ENCODE measurements at places on chromosomes 4 and X.

GRCh38 chr4:186074189-186074588 lies 5.2 kb downstream of the TLR3 start:
- no peak for DNase-seq

DNA sequence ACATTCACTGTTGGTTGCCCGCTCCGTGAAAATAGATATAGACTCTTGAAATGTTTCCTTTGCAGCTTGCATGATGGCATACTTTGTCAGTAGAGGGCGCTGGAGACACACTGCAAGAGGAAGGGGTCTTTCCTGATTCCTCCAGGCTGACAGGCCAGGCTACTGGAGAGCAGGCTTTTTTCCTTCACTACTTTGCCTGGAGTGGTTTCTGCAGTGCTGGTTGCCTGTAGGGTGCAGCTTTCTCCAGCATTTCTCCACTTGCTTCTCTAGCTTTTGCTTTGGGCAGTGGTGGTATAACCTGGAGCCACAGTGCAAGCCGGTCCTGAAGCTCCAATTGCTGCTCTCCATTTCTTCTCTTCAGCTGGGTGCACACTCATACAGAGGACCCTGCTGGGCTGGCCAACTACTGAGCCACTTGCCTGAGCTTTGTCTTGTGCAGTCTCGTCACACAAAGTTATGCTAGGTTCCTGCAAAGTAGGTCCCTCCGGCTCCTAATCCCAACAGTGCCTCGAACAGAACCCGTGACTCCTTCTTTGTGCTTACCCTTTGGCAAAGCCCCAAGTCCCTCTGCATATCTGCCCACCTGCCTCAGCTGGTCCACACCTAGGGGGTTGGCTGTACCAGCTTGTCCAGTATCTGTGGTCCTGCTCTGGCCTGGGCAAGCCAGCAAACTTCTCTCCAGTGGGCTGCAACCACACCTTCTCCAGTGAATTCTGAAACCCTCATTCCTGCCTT lies 46.3 kb downstream of the RASSF6 start:
- DNase-seq = peak; percentile 33

DNA sequence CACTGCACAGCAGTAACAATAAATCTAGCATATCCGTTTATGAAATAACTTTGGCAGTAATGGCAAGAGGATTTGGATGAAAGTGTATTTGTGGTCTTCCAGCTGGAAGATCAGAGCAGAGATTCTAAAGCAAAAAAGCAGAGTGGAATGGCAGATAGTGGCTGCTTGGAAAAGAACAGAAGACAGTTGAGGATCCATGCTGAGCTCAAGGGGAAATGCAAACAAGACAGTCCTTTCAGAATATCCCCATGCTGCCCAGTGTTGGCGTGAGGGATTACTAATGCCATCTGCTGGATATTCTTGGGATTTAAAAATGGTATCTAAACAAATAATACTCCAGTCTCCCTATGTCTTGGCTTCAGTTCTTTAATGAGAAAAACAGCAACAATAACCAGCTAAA lies 629.1 kb upstream of the ATOH1 start:
- no peak for DNase-seq

DNA sequence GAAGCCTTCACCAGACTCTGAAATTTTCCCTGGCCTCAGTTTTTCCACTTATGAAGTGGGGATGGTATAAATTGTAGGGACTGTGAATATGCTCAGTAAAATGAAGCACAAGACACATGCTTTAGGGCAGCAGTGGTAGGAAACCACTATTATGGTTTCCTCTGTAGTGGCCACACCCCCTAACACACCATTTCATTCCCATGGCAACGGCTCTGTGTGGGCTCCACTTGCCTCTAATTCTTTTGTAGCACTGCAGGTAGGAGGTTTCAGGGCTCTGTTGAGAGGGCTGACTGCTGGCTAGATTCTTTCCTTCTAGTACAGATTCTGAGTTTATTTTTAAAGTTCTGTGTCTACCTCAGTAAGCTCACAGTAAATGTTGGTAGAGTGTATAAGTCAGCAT lies 3.5 kb upstream of the VMA21 start:
- no peak for DNase-seq

GRCh38 chr4:53100501-53101190 lies 238.5 kb downstream of the RASL11B start:
- peak; percentile 38 for DNase-seq

GRCh38 chr4:48064349-48064748 lies 47.8 kb downstream of the NIPAL1 start:
- DNase-seq = no peak

- DNase-seq = no peak
Measured at GRCh38 chrX:49263631-49264030, 879 bp downstream of the FOXP3 start.

- no peak for DNase-seq
Measured at GRCh38 chr4:89531932-89532640, 224.5 kb upstream of the GPRIN3 start.

DNA sequence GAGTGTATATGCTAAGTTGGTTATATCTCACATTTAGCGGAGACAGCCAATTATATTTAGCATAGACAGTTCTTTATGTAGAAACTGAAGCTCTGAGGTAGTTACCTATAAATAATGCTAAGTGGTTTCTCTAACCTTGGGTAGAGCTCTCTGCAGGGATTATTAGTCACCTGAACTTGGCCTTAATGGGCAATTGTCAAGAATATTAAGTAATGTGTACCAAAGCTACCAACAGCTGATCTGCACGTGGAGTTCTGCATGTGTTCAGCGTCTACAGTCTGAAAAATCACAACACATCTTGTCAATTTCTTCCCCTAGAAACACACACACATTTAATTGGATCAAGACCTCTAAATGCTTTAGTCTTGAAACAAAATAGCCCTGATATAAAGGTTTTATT lies 740.6 kb upstream of the FAM241A start:
- no peak for DNase-seq

DNA sequence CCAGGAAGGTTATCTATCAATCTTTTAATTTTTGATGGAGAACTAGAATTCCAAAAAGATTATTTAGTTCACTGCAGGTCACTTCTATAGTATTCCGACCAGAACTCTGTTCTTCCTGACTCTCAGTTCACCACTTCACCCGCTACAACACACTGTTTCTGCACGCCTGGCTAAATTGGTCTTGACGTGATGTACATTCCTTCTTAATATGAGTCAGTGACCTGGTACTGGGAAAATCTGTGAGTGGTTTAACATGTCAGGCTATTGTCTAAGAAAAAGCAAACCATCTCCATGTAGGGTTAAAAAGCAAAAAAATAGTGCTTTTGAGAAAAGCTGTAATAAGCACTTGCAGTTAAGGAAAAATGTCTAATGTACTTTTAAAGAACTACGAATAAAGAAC lies 120.4 kb downstream of the NDST3 start:
- peak; percentile 82 for DNase-seq

DNA sequence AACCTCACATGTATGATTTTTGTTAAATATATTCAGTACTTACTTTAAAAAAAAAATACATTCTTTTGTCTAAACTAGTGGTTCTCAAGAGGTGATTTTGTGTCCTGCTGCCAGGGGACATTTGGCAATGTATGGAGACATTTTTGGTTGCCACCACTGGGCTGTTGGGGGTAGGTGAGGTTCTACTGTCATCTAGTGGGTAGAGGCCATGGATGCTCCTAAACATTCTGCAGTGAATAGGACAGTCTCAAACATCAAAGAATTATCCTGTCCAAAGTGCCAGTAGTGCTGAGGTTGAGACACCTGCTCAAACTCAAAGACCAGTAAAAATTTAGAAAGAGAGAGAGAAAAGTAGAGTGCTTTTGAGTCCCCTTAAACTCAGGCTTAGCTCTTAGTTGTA lies 32.9 kb upstream of the PGM2 start:
- DNase-seq = peak; percentile 13

DNA sequence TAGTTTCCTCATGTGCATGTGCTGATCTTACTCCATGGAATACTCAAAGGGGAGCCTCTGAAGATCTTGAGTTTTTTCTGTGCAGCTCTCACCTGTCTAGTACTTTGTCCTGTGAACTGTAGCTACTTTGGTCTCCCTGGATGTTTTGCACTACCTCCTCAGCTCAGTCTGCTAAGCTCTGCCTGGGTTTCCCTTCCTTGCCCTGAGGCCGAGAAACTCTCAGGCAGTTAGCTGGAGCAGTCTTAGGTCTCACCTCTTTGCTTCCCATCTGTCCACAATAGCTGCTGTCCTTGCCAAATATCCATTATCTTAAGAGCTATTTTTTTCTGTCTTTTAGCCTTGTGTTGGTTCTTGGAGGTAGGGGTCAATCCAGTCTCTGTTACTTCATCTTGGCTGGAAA lies 11.6 kb downstream of the THAP6 start:
- DNase-seq = no peak

- DNase-seq = peak; percentile 89
Measured at GRCh38 chrX:153708415-153708814, 15.8 kb downstream of the BCAP31 start.

GRCh38 chrX:87005885-87006284 lies 511.7 kb upstream of the KLHL4 start:
- no peak for DNase-seq

GRCh38 chr4:3203971-3204431 lies 45.0 kb upstream of the MSANTD1 start:
- peak; percentile 61 for DNase-seq

DNA sequence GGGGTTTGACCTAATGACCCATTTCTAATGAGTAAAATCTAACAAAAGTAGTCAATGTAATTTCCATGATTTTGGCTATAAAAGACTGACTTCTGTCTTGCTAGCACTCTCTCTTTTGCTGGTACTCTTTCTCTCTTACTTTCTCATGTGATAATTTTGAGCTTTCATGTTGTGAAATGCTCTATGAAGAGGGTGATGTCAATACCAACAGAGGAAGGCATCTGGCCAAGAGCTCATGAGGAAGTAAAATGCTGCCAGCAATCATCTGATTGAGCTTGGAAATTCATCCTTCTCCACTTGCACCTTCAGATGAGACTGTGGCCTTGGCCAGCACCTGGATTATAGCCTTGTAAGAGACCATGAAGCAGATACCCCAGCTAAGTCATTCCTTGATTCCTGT lies 347.7 kb downstream of the HS3ST1 start:
- DNase-seq = no peak

DNA sequence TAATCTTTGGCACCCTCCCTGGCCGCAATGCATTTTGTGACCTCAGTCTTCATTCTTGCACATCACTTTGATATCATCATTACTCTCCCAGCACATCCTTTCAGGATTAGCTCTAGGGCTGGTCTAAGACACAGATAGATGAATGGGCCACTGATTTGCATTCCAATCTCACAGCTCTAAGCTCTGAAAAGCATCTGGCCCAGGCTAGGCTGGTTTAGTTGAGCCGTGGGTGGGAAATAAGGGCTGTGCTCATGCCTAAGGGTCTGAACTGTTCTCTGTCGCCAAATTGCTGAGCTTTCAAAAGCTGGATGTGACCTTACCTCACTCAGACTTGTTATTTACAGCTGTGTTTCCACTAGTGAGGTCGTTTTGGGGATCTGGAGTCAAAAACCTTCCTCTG lies 30.0 kb upstream of the SLC9A7 start:
- peak; percentile 29 for DNase-seq

DNA sequence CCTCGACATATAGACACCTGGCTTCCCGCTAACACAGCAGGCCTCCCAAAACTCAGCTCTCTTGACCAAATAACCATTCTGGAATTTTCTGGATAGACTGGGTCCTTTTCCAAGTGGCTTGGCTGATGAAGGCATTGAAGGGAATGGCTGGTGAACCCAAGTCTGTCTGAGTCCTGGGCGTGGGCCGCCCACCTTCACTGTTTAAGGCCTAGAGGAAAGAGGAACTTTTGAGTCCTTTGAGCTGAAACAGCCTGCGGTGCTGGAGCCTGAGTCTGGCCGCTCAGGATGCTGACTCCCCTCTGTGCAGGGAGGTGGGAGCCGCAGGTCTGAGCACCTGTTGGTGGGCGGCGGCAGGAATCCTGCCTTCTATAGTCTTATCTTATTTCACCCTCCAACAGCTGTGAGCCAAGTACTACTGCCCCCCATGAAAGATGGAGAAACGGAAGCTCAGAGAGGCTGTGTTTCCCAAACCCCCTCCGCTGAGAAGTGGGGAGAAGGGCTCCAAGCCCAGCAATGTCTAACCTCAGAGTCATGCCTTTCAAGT lies 23.4 kb downstream of the ACOX3 start:
- no peak for DNase-seq

DNA sequence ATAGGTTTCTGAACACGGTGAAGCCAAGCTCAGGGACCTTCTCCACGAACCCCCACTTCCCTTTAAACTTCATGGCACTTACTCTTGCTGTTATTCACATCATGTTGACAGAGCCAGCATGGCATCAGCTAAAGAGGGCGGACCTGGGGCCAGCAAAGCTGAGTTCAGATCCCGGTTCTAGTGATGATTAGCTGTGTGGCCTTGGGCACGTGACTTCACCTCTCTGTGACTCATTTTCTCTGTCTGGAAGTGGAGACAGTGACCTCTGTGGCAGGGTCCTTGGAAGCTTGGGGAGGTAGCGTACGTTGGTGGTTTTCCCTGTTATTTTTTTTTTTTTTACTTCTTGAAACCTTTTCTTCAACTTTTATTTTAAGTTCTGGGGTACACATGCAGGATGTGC lies 13.4 kb downstream of the EVC start:
- no peak for DNase-seq

DNA sequence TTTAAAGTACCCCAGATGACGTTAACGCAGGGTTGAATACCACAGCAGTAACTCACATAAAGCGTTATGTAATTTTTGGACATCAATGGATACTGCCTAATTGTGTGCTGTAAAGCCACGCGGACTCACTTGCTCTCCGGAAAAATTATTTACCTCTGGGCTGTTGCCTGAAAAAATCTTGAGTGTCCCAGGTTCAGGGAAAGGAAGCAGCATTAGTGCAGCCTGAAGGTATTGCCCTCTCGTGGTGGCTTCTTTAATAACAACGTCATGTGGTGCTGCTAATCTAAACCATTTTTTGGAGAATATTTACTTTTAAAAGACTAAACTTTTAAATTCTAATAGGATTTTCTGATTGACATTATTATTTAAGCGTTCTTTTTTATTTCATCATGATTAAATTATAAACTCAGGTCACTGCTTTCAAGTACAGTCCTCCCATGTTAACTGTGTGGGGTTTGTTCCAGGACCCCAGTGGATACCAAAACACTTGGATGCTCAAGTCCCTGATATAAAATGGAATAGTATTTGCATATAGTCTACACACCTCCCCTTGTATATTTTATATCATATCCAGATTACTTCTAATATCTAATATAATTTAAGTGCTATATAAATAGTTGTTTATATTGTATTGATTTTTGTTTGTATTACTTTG lies 384.8 kb downstream of the FAM133A start:
- DNase-seq = no peak

All from HFFc6 (cell line).